HCT116 (cell line): ENCODE measurements at places on chromosomes 7 and 10.

- H3K27ac ChIP-seq: no peak overlapping the region
- H3K4me1 ChIP-seq: peaks cover 32% of the 10 kb centered on the region
- no peaks in the 10 kb centered on the region for H3K27me3 ChIP-seq
- H3K36me3 ChIP-seq: no peaks in the 10 kb centered on the region
These were observed 59.8 kb downstream of the COA1 start for GRCh38 chr7:43669286-43670081.

- H3K4me3 ChIP-seq: no peak within 1 kb of the TSS
- H3K27me3 ChIP-seq: 0 out of 2 replicates have a peak, but pooled peaks cover 6% of the 10 kb centered on the region
- H3K27ac ChIP-seq: no peak within 1 kb of the TSS
- H3K4me1 ChIP-seq: no peaks in the 10 kb centered on the region
- no peak for DNase-seq
These were observed at the start of gene C10orf53 for GRCh38 chr10:49679480-49679893. Gene C10orf53, plus strand, starts transcription at chr10:49679651. Its CDS starts 47 bp downstream, at chr10:49679698.

DNA sequence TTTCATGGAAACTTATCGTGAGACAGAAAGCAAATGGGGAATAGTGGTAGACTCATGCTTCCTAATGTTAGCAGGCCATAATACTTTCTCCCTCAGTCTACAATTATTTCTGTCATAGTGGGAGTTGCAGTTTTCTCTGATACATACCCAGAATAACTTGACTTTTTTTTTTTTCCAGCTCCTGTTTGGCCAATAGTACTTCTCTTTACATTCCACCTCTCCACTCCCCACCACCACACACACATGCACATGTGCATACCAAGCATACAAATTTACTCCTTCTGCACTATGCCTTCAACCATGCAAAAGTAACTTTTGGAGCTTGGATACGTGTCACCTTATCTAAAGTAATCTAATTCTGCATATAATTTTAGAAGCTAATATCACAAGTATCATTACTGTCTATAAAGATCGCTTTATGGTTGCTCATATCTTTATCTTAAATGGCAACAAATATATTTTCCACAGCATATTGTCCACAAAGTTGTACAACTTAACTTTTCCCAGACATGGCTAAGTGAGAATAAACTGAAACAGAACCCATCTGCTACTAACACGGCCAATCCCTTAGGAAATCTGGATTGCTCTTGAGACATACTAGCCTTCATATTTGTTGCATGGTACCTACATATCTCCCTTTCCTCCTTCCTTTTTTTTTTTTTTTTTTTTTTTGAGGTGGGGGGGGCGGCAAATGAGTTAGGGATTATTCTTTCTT is 49.0 kb downstream of the TES start:
- peak overlapping the region; percentile 74 for H3K27ac ChIP-seq
- H3K27me3 ChIP-seq: no peaks in the 10 kb centered on the region
- H3K4me1 ChIP-seq: peaks cover 58% of the 10 kb centered on the region
- 0 out of 2 replicates have a peak, but pooled peaks cover 3% of the 10 kb centered on the region for H3K36me3 ChIP-seq
- DNase-seq: no peak

GRCh38 chr10:6781133-6781770 is 201.2 kb upstream of the PRKCQ start:
- no peak overlapping the region for H3K27ac ChIP-seq
- no peaks in the 10 kb centered on the region for H3K36me3 ChIP-seq
- H3K4me1 ChIP-seq: peaks cover 34% of the 10 kb centered on the region
- no peak overlapping the region for H3K4me3 ChIP-seq
- H3K27me3 ChIP-seq: no peaks in the 10 kb centered on the region

- no peaks in the 10 kb centered on the region for H3K36me3 ChIP-seq
- H3K27ac ChIP-seq: no peak overlapping the region
- no peak overlapping the region for H3K4me3 ChIP-seq
- no peaks in the 10 kb centered on the region for H3K27me3 ChIP-seq
- H3K4me1 ChIP-seq: peaks cover 52% of the 10 kb centered on the region
These were observed 2.6 kb upstream of the MYPN start for GRCh38 chr10:68106656-68107055.

- peaks cover 9% of the 10 kb centered on the region; the same call in 1 of the 2 replicates for H3K27me3 ChIP-seq
- H3K4me1 ChIP-seq: no peaks in the 10 kb centered on the region
- H3K36me3 ChIP-seq: no peaks in the 10 kb centered on the region
- DNase-seq: no peak
- no peak overlapping the region for H3K4me3 ChIP-seq
These were observed 19.5 kb downstream of the RAMP3 start for GRCh38 chr7:45176886-45177731.

DNA sequence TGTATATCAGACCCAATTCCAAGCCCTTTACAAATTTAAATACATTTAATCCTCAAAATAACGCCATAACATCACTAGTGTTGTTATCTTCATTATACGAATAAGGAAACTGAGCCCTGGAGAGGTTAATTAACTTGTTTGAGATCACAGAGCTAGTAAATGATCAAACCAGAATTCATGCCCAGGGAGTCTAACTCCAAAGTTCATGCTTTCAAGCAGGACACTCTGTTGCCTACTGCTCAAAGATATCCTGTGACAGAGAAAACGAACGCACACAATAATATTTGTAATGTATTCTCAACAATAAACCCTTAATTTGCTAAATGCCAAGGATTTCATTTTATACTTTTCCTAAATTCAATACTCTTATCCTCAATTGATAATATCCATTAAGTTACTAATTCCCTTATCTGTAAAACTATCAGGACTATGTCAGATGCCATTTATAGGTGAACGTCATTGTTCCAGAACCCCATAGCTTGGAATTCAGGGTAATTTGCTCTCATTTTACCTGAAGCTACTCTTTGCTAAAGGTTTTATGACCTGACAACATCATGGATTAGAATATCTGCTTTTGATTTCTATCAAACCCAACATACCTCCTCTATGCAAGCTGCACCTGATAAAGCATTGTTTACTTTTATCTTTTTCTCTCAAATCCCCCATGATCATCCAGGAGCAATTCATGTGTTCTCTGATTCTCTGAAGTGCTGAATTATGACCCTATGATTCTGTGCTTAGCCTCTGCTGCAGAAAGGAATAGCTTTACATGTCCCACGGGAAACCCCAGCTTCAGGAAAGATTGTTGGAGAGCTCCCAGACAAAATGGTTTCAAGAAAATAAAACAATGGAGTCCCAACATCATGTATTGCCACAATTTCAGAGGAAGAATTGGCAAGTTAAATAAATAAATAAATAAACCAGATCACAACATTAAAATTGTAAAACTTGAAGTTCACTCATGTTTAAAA is 150.2 kb upstream of the CDK1 start:
- H3K27me3 ChIP-seq: no peaks in the 10 kb centered on the region
- H3K27ac ChIP-seq: no peak overlapping the region
- no peaks in the 10 kb centered on the region for H3K36me3 ChIP-seq
- no peak for DNase-seq

- H3K4me1 ChIP-seq: peaks cover 6% of the 10 kb centered on the region; the same call in 1 of the 2 replicates
- no peak overlapping the region for H3K4me3 ChIP-seq
- H3K27me3 ChIP-seq: no peaks in the 10 kb centered on the region
- no peaks in the 10 kb centered on the region for H3K36me3 ChIP-seq
- no peak overlapping the region for H3K27ac ChIP-seq
These were observed 74.5 kb upstream of the VKORC1L1 start for GRCh38 chr7:65798111-65799075.

- H3K36me3 ChIP-seq: no peaks in the 10 kb centered on the region
- no peaks in the 10 kb centered on the region; the same call in 1 of the 2 replicates for H3K27me3 ChIP-seq
- H3K4me3 ChIP-seq: no peak overlapping the region
- H3K4me1 ChIP-seq: no peaks in the 10 kb centered on the region
These were observed 745 bp downstream of the TCERG1L start for GRCh38 chr10:131310551-131311401.

DNA sequence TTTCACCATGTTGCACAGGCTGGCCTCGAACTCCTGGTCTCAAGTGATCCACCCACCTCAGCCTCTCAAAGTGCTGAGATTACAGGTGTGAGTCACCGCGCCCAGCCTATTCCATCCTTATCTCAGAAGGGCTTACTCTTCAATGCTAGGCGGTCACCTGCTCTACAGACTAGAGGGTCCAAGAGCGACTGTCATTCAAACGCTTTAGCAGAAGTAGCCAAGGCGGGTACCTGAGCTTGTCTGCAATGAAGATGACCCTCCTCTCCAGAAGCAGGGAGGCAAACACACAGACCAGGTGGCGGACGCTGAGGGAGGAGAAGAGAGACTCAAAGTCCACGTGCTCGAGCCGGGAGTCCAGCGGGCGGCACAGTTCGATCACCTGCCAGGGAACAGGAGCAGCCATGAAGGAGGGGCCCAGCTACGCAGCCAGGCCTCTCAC is 65.1 kb upstream of the MKRN1 start:
- H3K27me3 ChIP-seq: no peaks in the 10 kb centered on the region
- H3K36me3 ChIP-seq: no peaks in the 10 kb centered on the region

GRCh38 chr7:149871576-149871975 is 2.2 kb upstream of the ATP6V0E2 start:
- no peaks in the 10 kb centered on the region for H3K27me3 ChIP-seq
- H3K27ac ChIP-seq: no peak overlapping the region
- no peaks in the 10 kb centered on the region for H3K36me3 ChIP-seq
- no peak for DNase-seq
- no peak overlapping the region for H3K4me3 ChIP-seq
- peaks cover 9% of the 10 kb centered on the region; the same call in 1 of the 2 replicates for H3K4me1 ChIP-seq

DNA sequence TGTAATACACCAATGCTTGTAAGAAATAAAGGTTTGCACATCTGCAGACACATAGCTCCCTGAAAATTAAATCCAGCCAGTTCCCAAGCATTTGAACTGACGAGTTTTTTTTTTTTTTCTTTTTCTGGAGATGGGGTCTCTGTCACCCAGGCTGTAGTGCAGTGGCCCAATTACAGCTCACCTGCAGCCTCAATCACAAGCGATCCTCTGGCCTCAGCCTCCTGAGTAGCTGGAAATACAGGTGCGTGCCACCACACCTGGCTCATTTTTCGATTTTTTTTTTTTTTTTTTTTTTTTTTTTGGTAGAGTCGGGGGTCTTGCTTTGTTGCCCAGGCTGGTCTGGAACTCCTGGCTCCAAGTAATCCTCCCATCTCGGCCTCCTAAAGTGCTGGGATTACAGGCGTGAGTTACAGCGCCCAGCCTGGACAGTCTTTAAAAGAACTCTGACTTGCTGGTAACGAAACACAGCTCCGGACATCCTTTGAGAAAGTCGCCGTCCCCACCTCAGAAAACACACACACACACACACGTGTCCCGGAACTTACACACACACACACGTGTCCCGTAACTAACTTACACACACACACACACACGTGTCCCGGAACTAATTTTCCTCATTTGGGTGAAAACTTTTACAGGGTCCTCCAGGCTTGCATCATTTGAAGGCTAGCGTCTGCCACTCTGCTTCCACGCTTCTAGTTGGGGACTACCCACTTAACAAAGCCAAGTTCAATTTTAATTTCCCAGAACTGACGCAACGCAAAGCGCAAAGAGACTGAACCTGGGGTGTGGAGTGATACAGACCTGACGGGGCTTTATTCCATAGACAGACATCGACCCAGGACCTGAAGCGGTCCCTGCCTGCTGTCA is 18.6 kb downstream of the OCM2 start:
- peak overlapping the region; percentile 65 for H3K27ac ChIP-seq
- peaks cover 10% of the 10 kb centered on the region; the same call in 1 of the 2 replicates for H3K4me1 ChIP-seq
- peak overlapping the region; percentile 93 for H3K4me3 ChIP-seq

DNA sequence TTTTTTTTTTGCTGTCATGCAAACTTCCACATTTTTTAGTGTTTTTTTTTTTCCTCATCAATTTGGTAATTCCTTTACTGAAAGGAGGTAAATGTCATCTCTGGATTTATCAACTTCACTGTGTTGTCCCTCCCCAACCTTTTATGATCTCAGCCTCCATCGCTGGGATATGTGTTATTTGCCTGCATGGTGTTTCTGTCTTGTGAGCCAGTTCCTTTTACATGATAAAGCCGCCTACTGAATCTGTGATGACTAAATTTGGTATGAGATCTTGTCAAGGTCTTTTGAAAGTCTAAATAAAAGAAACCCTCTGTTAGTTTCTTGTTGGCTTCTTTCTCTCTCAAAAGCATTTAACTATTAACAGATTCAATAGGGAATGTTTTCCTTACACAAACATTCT is 39.3 kb downstream of the TAS2R41 start:
- no peak overlapping the region for H3K4me3 ChIP-seq
- no peaks in the 10 kb centered on the region for H3K4me1 ChIP-seq
- H3K36me3 ChIP-seq: no peaks in the 10 kb centered on the region
- no peak for DNase-seq
- H3K27ac ChIP-seq: no peak overlapping the region

DNA sequence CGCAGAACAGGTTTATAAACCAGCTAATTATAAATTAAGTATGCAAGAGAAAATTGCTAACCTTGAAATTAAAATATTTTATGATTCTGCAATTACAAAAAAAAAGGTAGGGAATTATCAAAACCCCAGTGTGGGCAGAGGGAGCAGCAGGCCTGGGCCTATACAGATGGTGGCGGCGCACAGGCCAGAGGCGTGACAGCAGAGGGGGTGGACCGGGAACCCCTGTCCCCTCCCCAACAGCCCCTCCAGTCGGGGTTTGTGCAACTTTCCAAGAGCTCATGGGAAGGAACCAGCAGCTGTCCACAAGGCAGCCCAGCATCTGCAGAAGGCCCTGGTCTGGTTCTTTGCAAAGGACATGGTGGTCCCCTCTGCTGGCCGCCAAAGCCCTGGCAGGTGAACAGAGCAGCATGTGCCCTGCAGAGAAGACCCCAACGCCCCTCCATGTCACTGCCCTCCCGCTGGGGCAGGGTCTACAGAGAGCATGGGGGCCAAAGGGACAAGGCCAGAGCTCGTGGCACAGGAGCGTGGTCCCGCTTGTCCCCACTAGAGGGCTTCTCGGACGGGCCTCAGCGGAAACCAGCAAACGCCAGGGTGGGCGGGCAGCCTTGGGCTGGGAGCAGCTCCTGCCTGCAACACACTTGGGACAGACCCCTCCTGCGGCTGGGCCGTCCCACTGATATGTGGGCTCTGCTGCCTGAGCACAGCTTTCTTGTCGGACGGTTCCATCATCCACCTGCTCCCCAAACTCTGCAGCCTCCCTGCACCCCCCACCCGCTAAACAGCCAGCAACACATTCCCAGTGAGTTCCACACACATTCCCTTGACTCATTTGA is 75.1 kb downstream of the EBF3 start:
- no peaks in the 10 kb centered on the region for H3K36me3 ChIP-seq
- DNase-seq: no peak
- H3K4me1 ChIP-seq: no peaks in the 10 kb centered on the region
- H3K4me3 ChIP-seq: no peak overlapping the region
- H3K27me3 ChIP-seq: no peaks in the 10 kb centered on the region

GRCh38 chr7:29319719-29320521 is 125.3 kb downstream of the CHN2 start:
- no peak overlapping the region for H3K27ac ChIP-seq
- H3K4me3 ChIP-seq: no peak overlapping the region
- peaks cover 22% of the 10 kb centered on the region; the same call in 1 of the 2 replicates for H3K27me3 ChIP-seq
- H3K4me1 ChIP-seq: no peaks in the 10 kb centered on the region
- no peak for DNase-seq
- H3K36me3 ChIP-seq: no peaks in the 10 kb centered on the region

DNA sequence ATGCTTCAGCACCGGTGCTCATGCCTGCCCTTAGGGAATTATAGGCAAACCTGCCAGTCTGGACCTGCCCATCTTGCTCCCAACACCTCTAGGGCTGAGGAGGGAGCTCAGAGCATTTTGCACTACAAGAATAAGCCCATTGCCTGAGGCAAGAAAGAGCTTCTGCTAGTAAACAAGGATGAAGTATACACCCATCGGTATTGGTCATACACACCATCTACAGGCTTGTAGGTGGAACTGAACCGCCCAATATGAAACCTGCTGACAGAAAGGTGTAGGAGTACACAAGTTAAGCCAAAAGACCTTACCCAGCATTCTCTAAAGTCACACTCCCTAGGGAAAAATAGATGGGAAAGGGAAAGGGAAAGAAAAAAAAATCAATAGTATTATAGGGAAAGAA is 957.0 kb upstream of the LRRTM3 start:
- no peak overlapping the region for H3K4me3 ChIP-seq
- no peaks in the 10 kb centered on the region for H3K36me3 ChIP-seq
- no peak overlapping the region for H3K27ac ChIP-seq
